Activated CD4-positive, CD25-positive, alpha-beta regulatory T cell (primary cell): ENCODE measurements at places on chromosomes 1 and 21.

DNA sequence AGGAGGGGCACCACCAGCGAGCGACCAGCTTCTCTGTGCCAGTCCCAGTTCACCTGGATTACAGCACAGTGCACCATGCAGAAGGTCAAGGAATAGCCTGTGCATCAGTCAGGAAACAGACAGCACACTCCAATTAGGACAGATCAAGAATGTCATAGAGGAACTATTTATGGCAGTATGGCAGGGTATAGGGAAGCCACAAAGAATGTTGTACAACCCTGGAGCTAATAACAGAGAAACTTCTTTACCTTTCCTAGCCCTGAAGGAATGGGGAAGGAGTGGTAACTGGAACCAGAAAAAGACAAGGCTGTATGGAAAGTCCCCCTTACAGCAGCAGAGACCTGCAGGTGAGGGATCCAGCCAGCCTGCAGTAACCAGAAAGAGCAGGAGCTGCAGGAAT lies 87.8 kb upstream of the USP24 start:
- DNase-seq, result no peak

DNA sequence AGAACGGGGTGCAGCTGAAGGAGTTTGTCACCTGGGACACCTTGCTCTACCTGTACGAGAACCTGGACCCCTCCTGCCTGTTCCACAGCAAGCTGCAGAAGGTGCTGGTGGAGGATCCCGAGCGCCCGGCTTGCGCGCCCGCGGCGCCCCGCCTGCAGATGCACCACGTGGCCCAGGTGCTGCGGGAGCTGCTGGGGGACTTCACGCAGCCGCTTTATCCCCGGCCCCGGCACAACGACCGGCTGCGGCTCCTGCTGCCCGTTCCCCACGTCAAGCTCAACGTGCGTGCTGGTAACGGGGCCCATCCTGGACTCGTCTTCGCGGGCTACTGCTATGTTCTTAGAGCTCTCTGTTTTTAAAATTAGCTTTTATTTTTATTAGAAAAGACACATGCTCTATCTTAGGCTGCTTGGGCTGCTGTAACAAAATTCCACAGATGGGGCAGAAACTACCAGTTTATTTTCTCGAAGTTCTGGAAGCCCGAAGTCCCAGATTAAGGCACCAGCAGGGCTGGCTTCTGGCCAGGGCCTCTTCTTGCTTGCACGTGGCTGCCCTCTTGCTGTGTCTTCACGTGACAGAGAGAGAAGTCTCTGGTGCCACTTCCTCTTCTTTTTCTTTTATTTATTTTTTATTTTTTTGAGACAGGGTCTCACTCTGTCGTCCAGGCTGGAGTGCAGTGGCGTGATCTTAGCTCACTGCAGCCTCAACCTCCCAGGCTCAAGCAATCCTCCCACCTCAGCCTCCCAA lies 38.1 kb downstream of the TRPM2 start:
- DNase-seq, result no peak

GRCh38 chr1:75470448-75470847 lies 140.5 kb downstream of the SLC44A5 start:
- DNase-seq, result no peak

DNA sequence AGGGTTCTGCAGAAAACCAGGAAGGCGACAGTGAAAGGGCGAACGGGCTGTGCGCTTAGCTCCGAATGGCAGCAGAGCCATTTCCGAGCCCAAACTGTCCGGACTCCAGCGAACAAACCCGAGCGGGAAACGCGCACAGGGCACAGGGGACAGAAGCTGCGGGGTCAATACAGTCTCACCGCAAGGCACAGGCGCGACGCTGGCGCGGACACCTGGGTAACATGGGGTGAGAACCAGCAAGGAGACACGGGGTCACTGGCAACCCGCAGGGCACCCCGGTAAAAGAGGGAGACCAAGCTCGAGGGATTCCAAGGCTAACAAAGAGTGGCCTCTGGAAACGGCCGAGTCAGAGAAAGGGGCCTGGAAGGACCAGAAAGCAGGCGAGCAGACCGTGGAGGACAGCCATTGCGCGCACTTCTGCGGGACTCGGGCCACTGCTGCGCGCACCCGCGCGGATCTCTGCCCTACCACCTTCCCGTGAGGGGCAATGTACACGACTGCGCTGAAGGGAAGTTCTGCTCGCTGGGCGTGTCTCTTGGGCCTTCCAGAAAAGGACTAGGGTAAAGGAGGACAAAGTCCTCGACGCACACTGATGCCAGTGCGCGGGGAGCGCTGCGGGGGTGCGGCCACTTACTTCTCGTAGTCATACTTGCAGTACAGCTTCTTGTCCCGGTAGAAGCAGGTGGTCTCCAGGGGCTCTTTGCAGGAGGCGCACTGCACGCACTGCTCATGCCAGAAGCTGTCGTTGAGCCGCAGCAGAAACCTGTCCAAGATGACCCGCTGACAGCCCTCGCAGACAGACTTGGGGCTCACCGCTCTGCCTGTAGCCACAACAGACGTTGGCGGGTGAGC lies 3.8 kb downstream of the LMX1A start:
- no peak for DNase-seq

- no peak for DNase-seq
These were observed 42.2 kb downstream of the CLDN14 start for GRCh38 chr21:36437745-36438128.

GRCh38 chr1:9296850-9297249 lies 4.2 kb downstream of the SPSB1 start:
- no peak for DNase-seq

GRCh38 chr1:119674111-119674526 lies 26.1 kb upstream of the ZNF697 start:
- DNase-seq, result no peak

DNA sequence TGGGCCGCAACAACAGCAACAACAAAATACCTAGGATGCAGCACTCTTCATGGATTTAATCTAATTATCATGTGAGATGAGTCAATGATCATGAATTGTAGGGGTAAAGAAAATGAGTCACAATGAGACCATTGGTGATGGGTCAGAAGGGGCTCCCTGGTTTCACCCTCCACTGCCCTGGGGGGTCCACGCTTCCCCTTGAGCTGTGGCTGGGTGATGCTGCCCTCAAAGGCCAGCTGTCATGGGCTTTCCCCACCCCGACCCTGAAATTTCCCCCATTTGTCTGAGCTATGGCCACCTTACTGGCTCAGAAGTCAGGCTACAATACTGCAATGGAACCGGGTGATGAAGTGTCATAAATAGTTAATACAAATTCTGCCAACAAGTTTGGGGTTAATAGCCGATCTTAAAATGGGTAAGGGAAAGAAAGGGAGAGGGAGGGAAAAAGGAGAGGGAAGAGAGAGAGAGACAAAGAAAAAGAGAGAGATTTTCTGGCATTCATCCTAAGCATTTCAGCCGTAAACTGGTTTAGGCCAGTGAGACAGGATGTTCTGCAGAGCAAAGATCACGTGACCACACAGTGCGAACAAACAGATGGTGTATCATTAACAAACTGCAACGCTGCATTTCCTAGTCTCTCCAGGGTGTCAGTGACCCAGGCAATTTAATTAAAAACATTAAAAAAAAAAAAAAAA lies 143.4 kb upstream of the ERRFI1 start:
- DNase-seq, result no peak

DNA sequence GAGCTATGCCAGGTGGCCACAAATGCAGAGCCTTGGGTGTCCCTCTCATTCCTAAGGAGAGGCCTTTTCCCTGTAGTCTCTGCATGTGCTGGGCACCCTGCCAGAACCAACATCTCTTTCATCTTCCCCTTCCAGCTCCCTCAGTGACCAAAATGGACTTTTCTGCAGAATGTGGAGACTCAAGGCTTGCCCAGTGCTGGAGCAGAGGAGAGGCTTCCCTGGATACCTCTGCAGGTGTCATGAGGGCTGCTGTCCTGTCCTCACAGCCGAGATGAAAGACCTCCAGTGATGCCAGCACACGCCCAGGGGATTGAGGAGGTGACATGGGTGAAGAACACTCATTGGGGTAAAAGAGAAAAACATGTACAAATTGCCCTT lies 347.0 kb upstream of the AJAP1 start:
- no peak for DNase-seq
